NCI-H774 (cell line): ENCODE measurements at places on chromosomes 5 and 9.
A peak's percentile ranks its signal among the peaks of the same experiment; 100 is the strongest.

DNA sequence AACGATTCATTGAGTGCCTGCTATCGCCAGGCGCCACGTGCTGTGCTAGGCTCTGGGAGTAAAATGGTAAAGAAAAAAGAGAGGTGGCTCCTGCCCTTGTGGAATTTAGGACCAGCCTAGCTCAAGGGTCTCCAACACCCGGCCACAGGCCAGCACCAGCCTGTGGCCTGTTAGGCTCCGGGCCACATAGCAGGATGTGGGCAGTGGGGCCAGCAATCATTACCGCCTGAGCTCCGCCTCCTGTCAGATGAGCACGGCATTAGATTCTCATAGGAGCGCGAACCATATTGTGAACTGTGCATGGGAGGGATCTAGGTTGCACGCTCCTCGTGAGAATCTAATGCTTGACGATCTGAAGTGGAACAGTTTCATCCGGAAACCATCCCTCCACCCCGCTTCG is 1.5 kb downstream of the RMRP start:
- DNase-seq, result no peak

GRCh38 chr9:102482776-102483175 is 512.4 kb upstream of the CYLC2 start:
- no peak for DNase-seq

DNA sequence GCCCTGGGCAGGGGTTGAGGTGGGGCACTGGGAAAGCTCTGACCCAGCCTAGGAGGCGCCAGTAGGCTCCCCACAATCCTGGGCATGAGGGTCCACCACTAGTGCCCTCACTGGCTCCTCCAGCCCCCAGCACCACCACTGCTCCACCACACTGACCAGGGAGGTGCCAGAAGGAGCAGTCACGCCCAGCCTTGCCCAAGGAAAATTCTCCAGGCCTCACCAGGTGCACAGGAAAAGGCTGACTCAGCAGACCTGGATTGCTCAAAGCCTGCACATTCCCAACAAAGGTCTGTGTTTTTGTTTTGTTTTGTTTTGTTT is 62.9 kb downstream of the ZNF354C start:
- DNase-seq, result no peak

DNA sequence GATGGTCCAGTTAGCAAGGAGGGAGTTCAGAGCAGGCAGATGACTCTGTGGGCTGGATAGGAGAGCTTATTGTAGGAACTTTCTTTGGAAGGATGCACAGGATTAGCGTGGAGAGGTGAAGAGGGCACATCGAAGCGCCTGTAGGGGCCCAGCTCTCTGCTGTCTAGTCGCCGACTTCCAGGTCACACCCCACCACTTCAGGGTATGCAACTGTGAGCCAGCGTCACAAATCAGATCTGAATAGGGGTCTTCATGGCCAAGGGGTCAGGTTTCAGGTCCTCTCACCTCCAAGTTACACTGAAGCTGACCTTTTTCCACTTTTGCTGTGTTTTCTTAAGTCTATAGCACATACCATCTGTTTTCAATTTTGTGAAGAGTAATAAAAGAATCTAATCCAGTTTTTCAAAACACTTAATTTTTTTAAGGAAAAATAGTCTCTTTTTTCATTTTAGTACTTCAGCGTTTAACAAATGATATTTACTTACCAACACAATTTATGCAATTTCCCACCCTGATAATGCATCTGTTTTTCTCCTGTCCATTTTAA is 364.2 kb upstream of the CLINT1 start:
- no peak for DNase-seq

- DNase-seq, result no peak
Measured at GRCh38 chr9:69297300-69297980, 27.6 kb upstream of the ENTREP1 start.

DNA sequence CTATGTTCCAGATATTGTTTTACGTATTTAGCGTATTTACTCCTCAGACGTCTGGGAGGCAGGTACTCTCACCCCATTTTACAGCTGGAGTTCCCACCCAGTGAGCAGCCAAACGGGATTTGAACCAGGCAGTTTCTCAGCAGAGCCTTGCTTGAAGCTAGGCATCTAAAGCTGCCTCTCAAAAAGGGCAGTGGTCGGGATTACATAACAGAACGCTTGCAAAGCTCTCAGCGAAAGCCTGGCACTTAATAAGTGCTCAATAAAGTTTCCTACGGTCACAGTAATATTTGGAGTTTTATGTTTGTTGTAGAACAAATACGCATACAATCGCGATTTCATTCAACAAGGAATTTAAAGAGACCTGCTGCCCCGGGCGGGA is 286 bp upstream of the BSPRY start:
- DNase-seq, result no peak

GRCh38 chr5:14208071-14209021 is 65.2 kb downstream of the TRIO start:
- DNase-seq, result no peak

GRCh38 chr9:128702949-128703615 is 779 bp downstream of the PKN3 start:
- no peak for DNase-seq

DNA sequence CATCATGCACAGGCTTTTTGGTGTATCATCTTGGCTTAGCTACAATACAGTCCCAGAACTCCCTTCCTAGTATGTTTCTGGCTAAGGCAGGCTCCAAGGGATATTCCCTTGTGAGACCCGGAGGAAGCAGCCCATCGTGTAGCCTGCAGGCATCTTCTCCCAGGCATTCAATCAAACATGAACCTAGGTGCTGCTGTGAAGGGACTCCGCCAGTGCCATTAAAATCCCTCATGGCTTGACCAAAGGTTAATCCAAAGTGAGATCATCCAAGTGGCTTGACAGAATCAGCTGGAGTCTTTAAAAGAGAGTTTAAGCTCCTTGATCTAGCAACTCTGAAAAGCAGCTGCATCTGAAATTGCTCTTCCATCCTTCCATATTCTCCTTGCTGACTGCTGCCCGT is 333.9 kb downstream of the DIRAS2 start:
- DNase-seq, result no peak

GRCh38 chr5:140443-140829 is 48.5 kb downstream of the PLEKHG4B start:
- no peak for DNase-seq

DNA sequence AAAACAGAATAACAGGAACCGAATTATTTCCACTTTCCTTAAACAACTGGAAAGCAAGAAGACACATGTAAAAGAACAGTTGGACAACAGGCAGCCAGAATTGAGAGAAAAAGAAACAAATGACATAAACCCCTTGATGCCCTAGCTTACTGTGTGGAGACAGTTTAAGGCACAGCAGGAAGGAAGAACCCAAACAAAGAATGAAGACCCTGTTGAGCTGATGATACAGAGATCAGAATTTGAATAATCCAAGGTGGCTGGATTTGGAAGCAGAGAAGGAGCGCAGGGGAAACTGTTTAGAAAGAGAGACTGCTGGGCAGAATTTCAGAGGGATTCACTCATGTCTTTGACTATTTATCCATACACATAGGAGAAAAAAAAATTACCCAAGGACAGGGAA is 316.3 kb upstream of the POU5F2 start:
- DNase-seq, result no peak

- peak; percentile 46 for DNase-seq
Measured at GRCh38 chr5:144369006-144369405, 198.3 kb downstream of the KCTD16 start.

DNA sequence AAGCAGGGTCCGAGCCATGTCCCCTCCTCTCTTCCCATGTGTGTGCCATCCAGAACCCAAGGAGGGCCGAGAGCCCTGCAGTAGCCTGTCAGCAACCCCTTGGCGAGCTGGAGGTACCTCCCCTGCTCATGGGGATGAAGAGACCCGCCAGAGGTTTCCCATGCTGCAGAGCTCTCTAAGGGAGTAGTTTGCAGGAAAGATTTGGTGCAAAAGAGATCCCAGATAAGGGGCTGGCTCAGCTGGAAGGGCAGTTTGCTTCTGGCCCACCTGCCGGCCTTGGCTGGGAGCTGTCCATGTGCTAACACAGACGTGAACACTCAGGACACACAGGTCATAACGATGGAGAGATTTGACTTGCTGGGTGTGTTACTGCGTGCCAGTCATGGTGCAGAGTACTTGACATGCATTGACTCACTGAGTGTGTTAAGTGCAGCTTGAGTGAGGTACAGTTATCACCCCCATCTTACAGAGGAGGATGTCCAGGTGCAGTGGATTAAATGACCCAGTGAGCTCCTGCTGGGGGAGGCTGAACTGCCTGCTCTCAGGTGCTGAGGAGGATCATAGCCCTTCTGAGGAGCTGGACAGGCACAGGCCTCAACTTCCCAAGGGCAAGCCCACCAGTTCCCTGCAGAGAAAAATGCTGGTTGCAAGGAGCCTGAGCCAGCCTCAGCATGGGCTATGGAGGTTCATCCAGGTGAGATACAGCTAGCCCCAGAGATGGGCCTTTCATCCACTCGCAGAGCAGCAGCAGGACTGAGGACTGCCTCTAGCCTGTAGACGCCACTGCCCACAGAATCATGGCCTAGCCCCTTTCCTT is 6.3 kb upstream of the SLC25A48 start:
- no peak for DNase-seq

- no peak for DNase-seq
Measured at GRCh38 chr9:6216951-6217350, 1.3 kb downstream of the IL33 start.

- no peak for DNase-seq
Measured at GRCh38 chr9:35355939-35356338, 134.0 kb upstream of the RUSC2 start.

GRCh38 chr9:71665247-71665646 is 103.1 kb downstream of the CEMIP2 start:
- DNase-seq, result no peak

GRCh38 chr5:145484158-145484557 is 351.0 kb downstream of the PRELID2 start:
- DNase-seq, result no peak

GRCh38 chr9:22307013-22307711 is 139.5 kb upstream of the DMRTA1 start:
- peak; percentile 67 for DNase-seq

- DNase-seq, result no peak
Measured at GRCh38 chr5:53001541-53001940, 12.4 kb downstream of the ITGA2 start.

DNA sequence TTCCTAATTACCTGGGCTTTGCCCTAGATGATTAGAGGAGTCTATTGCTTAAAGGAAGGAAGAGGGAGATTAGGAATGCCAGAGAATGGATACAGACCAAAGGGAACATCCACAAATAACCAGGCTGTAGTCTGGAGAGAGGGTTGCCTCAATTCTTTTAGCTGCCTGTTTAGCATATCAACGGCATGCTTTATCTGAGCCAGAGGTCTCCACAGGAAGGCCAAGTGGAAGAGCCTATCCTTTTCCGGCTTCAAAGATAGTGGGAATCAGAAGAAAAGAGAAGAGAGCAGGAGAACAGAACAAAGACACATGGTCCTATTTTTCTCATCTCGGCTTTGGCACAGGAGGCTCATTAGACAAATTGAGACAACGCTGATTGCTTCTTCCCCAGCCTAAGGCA is 142.4 kb downstream of the NMUR2 start:
- no peak for DNase-seq

DNA sequence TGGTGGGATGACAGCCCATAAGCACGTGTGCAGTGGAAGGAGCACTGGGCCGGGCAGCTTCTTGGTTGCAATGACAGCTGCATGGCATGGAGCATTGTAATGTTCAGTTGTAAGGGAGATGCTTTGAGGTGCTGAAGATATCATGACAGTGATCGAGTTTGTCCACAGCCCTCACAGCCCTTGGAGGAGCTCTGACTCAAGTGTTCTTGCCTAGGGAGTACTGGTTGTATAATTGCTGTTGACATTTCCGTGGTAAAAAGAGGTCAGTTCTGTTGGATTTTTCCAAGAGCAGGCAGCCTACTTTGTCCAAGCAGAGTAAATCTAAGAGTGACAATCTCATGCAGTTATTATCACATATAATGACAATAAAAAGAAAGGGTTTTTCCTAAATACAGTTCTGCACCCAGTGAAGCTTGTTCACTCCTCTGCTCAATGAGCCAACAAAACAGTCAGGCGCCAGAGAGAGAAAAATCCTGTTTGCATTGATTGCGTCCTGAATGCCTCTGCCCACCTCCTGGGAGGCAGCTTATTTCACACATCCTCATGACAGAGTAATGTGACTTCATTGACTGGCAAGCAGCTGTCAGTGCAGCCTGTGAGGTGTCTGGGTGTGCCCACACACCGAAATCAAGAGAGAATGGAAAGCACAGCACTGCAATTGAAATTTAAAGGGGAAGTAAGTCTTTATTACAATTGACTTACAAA is 248.0 kb downstream of the NTRK2 start:
- peak; percentile 54 for DNase-seq

- DNase-seq, result no peak
Measured at GRCh38 chr5:143653256-143653655, 158.7 kb upstream of the HMHB1 start.

DNA sequence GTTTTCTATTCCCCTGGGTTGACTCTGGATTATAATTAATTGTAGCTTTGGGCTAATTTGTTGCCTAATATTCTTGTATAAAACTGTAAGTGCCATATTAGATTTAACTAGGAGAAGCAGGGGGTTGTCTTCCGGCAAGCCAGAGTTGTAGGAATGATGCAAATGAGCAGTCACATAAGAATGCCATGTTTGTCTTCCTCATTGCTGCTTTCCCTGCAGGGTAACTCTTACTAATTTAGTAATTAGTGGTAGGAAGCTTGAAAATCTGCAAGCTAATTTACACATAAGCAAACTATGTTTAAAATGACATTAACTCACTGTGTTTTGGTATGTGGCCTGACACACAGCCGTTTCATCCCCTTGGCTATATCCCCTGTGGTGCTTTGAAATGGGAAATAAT is 527.8 kb downstream of the KCTD16 start:
- DNase-seq, result no peak

DNA sequence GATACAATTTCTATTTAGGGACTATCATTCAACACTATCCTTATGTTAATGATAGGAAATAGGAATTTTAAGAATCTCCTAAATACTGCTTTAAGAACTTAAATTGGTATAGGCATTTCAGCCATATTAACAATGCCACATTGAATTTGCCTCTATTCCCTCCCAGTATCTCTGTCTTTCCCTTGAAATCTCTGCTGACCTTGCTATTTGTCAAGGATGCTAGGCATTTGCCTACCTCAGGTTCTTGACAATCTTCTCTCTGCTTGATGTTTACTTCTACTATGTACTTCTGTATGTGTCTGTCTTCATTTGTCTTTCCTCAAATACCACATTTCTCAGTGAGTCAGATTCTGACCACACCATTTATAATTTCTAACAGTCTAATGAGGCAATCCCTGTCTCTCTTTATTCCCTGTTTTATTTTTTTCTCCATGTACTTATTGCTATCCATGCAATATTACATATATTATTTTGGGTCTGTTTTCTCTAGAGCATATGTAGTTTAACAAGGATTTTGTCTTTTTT is 1461.4 kb upstream of the CDH9 start:
- no peak for DNase-seq

DNA sequence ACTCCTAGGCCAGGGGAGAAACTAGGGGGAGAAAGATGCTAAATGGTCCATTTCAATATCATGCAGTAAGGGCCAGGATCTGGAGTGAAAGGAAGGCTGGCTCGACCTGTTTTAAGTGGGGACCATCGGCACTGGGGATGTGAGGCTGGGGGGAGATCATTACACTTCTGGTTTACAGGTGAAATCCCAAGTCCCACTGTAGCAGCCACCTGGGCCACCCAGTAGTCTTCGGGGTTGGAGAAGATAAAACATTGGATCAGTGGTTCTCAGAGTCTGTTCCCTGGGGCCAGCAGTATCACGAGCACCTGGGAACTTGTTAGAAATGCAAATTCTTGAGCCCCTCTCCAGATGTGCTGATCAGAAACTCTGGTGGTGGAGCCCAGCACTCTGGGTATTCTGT is 111.3 kb upstream of the ALDH1B1 start:
- no peak for DNase-seq
